Vagina (tissue), 2 donors: ENCODE measurements at places on chromosomes 16 and 17. TPM values are rescaled to one million over a fixed set of nuclear protein-coding genes. Genes with fewer than 3 reads are reported as not detected.
A peak's percentile ranks its signal among the peaks of the same experiment; 100 is the strongest.

DNA sequence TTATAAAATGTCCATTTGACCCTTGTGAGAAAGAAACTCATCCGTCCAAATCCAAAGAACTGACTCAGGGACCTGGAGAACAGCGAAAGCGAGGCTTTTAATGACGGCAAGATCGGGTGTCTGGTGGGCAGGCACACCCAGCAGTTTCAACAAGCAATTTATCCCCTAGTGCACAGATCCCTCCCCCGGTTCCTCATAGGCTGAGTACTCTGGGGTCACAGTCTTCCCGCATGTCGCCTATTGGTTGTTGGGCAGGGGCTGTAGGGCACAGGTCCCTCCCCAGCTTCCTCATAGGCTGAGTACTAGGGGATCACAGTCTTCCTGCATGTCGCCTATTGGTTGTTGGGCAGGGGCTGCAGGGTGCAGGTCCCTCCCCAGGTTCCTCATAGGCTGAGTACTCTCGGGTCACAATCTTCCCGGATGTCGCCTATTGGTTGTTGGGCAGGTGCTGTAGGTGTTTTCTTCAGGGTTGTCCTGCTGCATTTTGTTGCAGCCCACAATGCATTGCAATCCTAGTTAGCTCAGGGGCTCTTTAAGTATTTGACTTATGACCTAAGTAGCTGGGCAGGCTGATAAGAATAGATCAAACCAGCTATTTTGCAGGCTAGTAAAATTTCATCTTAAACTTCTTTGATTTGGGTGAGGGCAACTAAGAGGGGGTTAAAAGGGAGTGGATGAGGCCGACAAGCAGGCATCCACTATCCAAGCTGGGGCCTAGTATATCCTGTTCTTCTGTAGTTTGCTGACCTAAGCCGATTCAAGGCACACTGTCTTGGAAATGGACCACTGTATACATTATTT, 3.6 kb upstream of the UTS2R start:
- DNase-seq = no peak
- no peak overlapping the region for H3K27ac ChIP-seq
- no peaks in the 10 kb centered on the region for H3K27me3 ChIP-seq
- no peaks in the 10 kb centered on the region for H3K36me3 ChIP-seq

GRCh38 chr16:9908613-9909012, 273.6 kb downstream of the GRIN2A start:
- H3K27me3 ChIP-seq = no peaks in the 10 kb centered on the region
- H3K4me3 ChIP-seq = no peak overlapping the region
- no peak overlapping the region for H3K27ac ChIP-seq
- H3K4me1 ChIP-seq = no peaks in the 10 kb centered on the region

PRDM7 gene
- not detected for total RNA-seq

DNA sequence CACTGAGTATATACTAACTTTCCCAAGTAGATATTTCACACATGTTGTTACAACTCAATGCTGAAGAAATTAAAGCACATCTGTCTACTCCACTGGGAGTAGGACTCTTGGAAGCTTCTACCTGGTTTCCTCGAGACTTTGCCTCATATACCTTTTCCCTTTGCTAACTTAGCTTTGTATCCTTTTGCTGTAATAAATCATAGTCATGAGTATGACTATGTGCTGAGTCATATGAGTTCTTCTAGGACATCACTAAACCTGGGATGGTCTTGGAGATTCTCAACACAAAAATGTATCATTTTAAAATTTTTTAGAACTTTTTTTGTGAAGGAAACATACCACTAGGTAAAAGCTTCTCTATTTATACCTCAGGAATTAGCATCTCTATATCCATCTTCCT, 39.8 kb downstream of the ABCA5 start:
- no peaks in the 10 kb centered on the region for H3K27me3 ChIP-seq
- H3K36me3 ChIP-seq = no peaks in the 10 kb centered on the region
- DNase-seq = no peak

DNA sequence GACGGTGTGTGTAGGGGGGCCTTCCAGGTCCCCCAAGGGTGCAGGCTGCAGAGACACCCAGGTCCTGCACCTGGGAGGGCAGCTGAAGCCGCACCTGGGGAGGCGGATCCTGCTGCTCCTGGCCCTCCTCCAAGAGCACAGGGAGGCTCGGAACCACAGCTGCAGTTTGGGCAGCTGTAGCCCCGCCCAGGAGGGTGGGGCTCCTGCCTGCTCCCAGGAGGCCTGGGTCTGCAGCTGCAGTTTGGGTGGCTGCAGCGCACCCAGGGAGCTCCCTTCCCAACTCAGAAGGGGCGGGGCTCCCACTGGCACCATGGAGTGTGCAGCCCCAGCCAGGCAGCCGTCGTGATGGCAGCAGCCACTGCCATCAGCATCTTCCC, 69.4 kb upstream of the NKD1 start:
- no peak for DNase-seq
- no peak overlapping the region for H3K4me3 ChIP-seq
- no peaks in the 10 kb centered on the region for H3K36me3 ChIP-seq
- peaks cover 7% of the 10 kb centered on the region for H3K4me1 ChIP-seq
- no peaks in the 10 kb centered on the region for H3K27me3 ChIP-seq

PPP1R27 gene
- not detected for total RNA-seq

DNA sequence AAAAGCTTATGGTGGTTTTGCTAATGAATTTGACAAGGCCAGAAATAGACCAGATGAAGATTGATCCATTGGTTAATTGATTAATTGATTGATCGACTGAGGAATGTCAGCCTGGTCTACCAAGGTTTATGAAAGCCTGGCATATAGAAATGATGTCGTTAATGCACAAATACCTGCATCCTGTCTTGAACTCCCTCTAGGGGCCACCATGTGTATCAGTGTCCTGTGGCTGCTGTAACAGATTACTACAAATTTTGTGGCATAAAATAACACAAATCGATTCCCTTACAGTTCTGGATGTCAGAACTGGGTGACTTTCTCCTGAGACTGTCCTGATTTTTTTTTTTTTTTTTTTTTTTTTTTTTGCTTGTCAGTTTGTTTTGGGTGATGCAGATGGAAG, 553.2 kb downstream of the MAF start:
- H3K36me3 ChIP-seq = no peaks in the 10 kb centered on the region
- no peaks in the 10 kb centered on the region for H3K27me3 ChIP-seq
- no peak overlapping the region for H3K4me3 ChIP-seq
- H3K27ac ChIP-seq = no peak overlapping the region

CIITA gene
- total RNA-seq = 16.7 TPM

GRCh38 chr17:57487573-57487972, 231.2 kb downstream of the MSI2 start:
- H3K27ac ChIP-seq = no peak overlapping the region
- no peak overlapping the region for H3K4me3 ChIP-seq
- no peak for DNase-seq
- no peaks in the 10 kb centered on the region for H3K27me3 ChIP-seq
- no peaks in the 10 kb centered on the region for H3K4me1 ChIP-seq

DNA sequence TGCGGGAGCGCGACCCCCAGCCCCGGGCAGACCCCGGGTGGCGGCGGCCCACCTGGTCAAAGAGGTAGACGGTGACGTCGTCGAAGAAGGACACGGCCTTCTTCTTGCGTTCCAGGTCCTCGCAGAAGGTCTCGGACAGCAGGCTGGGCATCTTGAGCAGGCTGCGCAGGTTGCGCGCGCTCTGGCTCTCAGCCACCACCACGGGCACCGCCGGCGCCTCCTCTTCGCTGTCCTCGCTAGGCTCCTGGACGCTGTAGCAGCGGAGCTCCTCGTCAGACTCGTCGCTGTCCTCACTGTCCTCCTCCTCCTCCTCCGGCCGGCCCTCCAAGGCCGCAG, 45.2 kb upstream of the PVALEF start:
- H3K4me3 ChIP-seq = peak overlapping the region; percentile 38
- no peaks in the 10 kb centered on the region for H3K36me3 ChIP-seq
- H3K27ac ChIP-seq = no peak overlapping the region
- no peaks in the 10 kb centered on the region for H3K27me3 ChIP-seq
- peaks cover 19% of the 10 kb centered on the region for H3K4me1 ChIP-seq
- DNase-seq = no peak

GRCh38 chr17:12391468-12391867, 274.2 kb upstream of the MYOCD start:
- H3K36me3 ChIP-seq = no peaks in the 10 kb centered on the region
- H3K27ac ChIP-seq = no peak overlapping the region
- H3K27me3 ChIP-seq = no peaks in the 10 kb centered on the region

SDR42E2 gene
- total RNA-seq = not detected

- H3K27ac ChIP-seq = no peak overlapping the region
- H3K4me1 ChIP-seq = no peaks in the 10 kb centered on the region
- peak; percentile 79 for DNase-seq
- H3K36me3 ChIP-seq = no peaks in the 10 kb centered on the region
- H3K4me3 ChIP-seq = no peak overlapping the region
- H3K27me3 ChIP-seq = no peaks in the 10 kb centered on the region
Observed at GRCh38 chr16:35749253-35750141, 2290.1 kb downstream of the TP53TG3F start.

C16orf74 gene
- 18.2 TPM for total RNA-seq

DNA sequence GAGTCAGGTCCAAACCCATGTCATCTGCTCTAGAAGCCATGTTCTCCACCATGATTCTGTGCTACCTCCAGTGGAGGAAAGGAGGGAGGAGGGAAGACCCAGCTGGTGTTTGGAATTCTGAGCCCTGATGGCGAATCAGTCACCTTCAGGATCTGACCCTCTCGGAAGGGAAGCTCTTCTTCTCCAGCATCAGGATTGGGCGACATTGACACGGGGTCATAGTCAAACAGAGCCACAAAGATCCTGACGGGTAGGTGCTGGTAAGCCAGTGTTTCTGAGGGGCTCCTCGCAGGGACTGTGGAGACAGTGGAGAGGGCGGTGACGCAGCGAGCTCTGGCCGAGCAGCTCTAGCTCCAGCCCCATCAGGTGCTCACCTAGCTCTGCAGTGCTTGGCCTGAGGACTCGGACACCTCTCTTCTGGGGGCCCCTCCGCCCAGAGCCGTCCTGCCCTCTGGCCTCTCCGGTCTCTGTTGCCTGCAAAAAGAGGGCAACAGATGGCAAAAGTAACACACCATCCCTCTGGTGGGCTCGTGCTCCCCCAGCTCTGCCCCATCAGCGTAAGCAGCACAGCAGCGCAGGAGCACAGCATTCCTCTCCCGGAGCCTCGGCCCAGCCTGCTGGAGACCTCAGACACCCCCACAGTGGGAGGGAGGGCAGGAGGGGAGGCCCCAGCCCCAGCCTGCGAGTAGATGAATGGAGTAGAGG, 21.0 kb downstream of the TSPOAP1 start:
- DNase-seq = no peak
- H3K4me3 ChIP-seq = no peak overlapping the region
- H3K27ac ChIP-seq = no peak overlapping the region

DNA sequence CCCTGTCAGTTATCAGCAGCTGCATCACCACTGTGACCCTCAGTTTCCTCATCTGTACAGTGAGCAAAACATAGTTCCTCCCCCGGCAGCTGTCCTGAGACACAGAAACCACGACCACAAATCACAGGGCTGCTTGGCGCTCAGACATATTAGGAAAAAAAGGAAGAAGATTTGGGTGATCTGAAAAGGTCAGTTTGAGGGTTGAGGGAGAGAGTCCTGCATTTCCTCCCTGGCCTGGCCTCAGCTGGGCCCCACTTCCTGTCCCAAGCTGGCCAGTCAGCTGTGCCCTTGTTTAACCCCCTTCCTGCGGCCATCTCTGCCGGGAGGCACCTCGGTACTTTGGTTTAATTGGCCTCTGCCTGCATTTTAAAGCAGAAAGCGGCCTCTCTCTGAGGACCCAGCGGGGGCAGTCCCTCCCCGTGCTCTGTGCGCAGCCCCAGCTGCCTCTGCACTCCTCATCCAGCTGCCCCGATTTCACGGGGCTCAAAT, 24.0 kb upstream of the CIBAR2 start:
- H3K27ac ChIP-seq = peak overlapping the region; percentile 81
- H3K4me1 ChIP-seq = peaks cover 25% of the 10 kb centered on the region
- no peaks in the 10 kb centered on the region for H3K36me3 ChIP-seq
- no peak for DNase-seq
- no peaks in the 10 kb centered on the region for H3K27me3 ChIP-seq

SLC35G3 gene
- total RNA-seq = not detected

ITGA2B gene
- 2.0 TPM for total RNA-seq

- no peaks in the 10 kb centered on the region for H3K27me3 ChIP-seq
- no peak for DNase-seq
- H3K27ac ChIP-seq = no peak overlapping the region
Observed at GRCh38 chr16:88821168-88821850, 9.6 kb upstream of the APRT start.

DNA sequence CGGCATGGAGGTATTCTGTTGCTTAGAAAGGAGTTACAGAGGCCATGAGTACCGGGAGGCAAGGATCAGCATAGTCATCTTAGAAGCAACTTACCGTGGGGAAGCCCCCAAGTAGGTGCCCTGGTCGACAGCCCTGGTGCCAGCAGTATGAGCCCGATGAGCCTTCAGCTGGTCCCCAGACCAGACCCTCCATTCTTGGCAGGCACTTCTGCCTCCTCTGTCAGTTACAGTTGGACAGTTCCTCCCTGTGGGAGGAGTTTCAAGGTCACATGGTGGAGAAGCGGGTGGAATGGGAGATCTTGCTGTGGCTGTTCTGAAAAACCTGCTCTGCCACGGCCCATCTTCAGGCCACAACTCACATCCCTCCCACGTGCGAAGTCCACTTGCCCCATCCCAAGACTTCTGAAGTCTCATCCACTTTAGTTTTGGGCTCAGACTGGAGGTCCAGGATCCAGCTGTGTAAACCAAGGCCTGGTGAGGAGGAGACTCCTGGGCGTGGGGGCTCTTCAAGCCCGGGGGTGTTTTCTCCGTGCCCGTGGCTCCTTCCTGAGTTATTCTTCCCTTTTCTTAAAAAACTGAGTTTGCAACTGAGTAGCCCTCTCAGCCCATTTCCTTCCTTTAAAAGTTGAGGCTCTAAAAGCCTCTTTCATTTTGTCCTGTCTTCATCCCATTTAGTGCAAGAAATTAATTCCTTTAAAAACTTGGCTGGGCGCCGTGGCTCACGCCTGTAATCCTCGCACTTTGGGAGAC, 133.5 kb downstream of the SEC14L1 start:
- H3K27ac ChIP-seq = no peak overlapping the region
- H3K27me3 ChIP-seq = no peaks in the 10 kb centered on the region
- no peaks in the 10 kb centered on the region for H3K4me1 ChIP-seq
- H3K4me3 ChIP-seq = no peak overlapping the region

KRT25 gene
- not detected for total RNA-seq

TLCD2 gene
- 10.8 TPM for total RNA-seq

TBC1D3K gene
- not detected for total RNA-seq

GRCh38 chr17:14245002-14245401, 8.3 kb upstream of the CDRT15 start:
- no peak for DNase-seq
- H3K27me3 ChIP-seq = no peaks in the 10 kb centered on the region
- H3K27ac ChIP-seq = no peak overlapping the region
- H3K4me3 ChIP-seq = no peak overlapping the region
- H3K4me1 ChIP-seq = no peaks in the 10 kb centered on the region

MAPT gene
- total RNA-seq = 6.1 TPM

GFOD2 gene
- 32.7 TPM for total RNA-seq

- no peak overlapping the region for H3K4me3 ChIP-seq
- no peak for DNase-seq
- no peaks in the 10 kb centered on the region for H3K27me3 ChIP-seq
- H3K27ac ChIP-seq = no peak overlapping the region
Observed at GRCh38 chr17:28317099-28317965, 1.7 kb upstream of the TMEM97 start.
